Skin of body (tissue), 3 donors: ENCODE measurements at places on chromosomes 4 and X.

GRCh38 chr4:17665346-17665745 is 50.9 kb downstream of the MED28 start:
- DNase-seq = no peak

- DNase-seq = peak; percentile 58
Measured at GRCh38 chr4:25861280-25861950, 1.4 kb downstream of the SEL1L3 start.

- DNase-seq = no peak
Measured at GRCh38 chr4:101785486-101785885, 5.0 kb upstream of the BANK1 start.

GRCh38 chrX:40087425-40088298 is 10.1 kb downstream of the BCOR start:
- no peak for DNase-seq

DNA sequence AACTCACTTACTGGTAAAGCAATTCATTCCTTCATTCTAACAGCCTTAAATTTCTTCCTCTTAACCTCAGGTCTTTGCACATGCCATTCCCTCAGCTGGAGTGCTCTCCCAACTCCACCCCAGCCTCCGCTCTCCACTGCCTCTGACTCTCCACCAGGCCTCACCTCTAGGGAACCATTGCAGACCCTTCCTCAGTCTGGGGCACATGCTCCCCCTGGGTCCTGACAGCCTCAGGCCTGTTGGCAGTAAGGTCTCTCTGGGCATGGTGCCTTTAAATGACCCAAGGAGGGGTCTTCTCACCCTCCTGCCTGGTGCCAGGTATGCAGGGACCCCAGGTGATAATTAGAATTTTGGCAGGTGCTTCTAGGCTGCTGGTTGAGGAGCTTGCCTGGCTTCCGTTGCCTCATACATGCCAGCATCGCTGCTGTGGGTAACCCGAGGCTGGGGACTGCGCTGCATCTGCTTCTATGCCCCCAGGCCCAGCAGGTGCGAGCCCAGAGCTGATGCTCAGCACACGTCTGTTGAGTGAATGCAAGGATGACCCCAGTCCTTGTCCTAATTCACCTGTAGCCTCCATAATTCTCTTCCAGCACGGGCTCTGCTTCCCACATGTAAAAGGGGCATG is 27.5 kb upstream of the GPR78 start:
- no peak for DNase-seq

DNA sequence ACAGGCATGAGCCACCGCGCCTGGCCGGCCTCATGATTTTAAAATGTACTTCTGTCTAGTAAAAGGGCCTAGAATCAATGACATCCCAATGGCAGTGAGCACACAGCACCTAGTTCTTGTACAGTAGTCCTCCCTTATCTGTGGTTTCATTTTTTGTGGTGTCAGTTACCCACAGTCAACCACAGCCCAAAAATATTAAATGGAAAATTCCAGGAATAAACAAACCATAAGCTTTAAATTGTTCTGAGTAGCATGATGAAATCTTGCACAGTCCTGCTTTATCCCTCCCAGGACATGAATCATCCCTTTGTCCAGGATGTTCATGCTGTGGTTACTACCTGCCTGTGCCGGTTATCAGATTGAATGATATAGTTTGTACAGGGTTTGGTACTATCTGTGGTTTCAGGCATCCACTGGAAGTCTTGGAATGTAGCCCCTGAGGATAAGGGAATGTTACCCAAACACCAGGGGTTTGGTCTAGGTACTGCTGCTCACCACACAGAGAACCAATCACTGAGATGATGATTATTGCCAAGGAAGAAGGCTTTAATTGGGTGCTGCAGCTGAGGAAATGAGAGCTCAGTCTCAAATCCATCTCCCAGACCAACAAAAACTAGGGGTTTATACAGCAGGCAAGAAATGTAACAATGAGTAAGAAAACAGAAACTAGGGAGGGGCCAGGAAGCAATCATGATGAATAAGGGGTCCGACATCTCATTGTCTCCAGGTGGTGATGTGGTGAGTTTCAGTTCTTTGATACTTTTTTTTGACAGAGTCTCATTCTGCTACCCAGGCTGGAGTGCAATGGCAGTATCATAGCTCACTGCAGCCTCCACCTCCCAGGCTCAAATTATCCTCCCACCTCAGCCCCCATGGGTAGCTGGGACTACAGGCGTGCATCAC is 16.2 kb upstream of the FHL1 start:
- no peak for DNase-seq
